ENCODE measurements at places on chromosomes 3 and 15.

DNA sequence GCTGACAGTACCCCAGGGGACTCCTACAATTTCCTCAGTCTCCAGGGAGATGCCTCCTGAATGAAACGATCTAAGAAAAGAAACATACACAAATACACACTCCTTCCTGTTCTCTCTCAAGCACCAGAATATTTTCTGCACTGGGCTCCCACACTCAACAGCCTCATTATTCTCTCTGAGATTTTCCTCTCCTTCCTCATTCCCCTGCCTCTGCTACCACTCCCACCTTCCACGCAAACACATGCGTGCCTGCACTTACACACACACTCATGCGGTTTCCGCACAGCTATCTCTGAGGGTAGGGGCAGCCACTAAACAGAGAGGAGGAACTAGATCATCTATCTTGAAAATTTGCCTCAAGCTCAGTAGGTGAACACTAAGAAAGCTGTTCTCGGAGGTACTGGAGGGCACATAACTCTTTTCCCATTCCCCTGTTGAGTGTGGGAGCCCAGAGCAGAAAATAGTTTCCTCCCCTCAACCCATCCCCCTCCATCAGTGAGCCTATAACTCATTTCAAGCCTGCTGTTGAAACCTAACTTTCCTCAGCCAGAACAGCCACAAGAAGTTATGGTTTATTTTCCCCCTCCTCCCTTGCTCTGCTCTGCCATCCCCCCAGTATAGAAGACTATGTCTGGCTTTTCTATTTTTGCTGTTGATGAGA, 30.5 kb upstream of the TIPARP start:
- no peak for DNase-seq

DNA sequence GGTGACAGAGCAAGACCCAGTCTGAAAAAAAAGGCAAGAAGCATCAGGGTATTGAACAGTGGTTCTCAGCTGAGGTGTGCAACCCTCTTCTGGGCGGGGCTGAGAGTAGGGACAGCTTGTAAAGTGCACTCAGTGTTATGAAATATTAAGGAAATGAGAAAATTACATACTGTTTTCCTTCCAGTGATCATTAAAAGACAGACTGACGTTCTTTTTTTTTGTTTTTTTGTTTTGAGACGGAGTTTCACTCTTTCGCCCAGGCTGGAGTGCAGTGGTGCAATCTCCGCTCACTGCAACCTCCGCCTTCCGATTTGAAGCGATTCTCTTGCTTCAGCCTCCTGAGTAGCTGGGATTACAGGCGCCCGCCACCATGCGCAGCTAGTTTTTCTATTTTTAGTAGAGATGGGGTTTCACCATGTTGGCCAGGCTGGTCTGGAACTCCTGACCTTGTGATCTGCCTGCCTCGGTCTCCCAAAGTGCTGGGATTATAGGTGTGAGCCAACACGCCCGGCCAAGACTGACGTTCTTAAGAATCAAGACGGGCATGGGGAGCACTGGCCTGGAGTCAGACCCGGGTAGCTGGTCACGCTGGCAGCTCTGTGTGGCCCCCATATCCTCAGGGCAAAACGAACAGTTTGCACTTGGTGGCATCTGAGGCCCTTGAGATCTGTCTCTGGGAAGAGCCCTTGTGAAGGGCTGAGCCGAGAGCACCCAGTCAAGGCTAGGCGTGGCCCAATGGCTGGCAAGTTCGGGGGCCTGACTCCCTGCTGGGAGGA, 11.4 kb downstream of the MAN2A2 start:
- no peak for DNase-seq

DNA sequence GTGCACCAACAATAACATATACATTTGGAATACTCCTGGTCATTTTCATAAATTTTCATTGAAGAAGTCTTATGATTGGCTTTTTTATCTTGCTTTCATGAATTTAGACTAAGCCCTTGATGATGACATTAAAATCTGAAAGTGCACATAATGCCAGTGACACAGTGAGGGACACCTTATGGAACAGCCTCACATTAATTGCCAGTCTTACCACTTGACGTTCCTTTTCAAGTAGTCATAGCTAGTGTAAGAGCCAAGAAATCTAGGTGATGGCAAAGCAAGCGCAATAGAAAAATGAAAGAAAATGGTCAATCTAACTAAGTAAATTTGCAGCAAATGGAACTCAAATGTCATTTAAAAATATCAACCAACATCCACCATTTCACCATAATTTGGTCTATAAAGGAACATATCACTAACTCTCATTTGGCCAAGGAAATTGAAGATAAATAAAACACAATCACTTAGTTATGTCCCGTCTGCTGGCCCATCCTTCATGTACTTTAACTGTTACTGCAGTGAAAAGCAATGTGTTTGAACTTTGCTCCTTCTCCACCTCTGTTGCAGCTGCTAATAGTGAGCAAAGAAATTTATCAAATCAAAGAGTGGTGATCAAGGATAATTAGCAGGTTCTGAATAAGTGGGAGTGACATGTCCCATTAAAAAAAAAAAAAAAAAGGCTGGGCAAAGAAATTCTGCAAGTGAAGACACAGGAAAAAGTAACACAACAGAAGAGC, 110.0 kb downstream of the TJP1 start:
- DNase-seq: no peak

GRCh38 chr15:52563501-52564060, 5.2 kb downstream of the ARPP19 start:
- DNase-seq: no peak

GRCh38 chr3:13544951-13545651, 3.8 kb upstream of the FBLN2 start:
- DNase-seq: no peak

DNA sequence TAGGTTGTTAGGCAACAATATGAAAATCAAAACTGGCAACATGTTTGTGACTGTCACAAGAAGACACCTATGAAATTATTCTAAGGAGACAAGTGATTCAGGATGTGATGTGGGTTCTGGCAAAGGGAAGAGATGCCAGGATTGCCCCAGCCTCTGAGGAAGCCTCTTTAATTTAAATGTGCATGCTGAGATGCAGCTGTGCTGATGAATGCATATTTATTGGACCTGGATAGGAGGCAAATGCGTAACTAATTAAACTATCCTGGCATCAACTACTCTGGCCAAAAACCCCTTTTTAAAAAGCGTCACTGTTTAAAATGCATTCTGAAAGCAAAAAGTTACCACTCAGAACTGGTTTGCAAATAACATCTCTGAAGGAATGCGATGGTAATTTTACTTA, 176.5 kb upstream of the DPH6 start:
- no peak for DNase-seq

- no peak for DNase-seq
Observed at GRCh38 chr3:106635271-106635670, 742.0 kb upstream of the CCDC54 start.

GRCh38 chr3:71428841-71429596, 154.5 kb downstream of the FOXP1 start:
- no peak for DNase-seq

GRCh38 chr3:87461036-87461435, 184.7 kb upstream of the POU1F1 start:
- DNase-seq: no peak

- DNase-seq: peak; percentile 41
Observed at GRCh38 chr15:48336940-48337339, 5.7 kb downstream of the DUT start.

DNA sequence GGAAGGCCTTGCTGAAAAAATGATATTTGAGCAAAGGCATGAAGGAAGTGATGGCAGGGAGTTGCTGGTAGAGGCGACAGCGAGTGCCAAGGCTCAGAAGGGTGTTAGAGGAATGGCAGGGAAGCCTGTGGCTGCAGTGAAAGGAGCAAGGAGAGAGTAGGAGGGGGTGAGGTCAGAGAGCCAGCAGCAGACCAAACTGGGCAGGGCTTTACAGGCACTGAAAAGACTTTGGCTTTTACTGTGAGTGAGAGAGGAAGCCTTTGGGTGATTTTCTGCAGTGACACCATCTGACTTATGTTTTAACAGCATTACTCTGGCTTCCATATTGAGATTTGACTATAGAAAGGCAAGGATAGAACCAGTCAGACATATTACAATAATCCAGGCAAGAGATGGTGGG, 11.4 kb downstream of the TICRR start:
- DNase-seq: no peak

DNA sequence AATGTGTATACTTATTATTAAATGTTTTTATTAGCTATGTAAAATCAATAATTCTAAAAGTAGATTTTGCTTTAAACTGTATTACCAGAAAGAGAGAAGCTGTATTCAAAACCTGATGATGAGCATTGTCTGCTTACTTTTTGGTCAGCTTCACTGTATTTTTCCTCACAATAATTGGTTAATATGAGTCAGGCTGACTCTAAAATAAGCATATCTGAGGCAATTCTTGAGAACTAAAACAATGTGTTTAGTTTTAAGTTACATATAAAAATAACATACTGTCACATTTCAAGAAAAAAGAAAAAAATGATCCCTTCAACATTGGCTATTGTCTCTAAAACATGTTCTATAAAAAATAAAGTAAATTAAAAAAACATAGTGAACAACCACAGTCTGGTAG, 66.1 kb downstream of the EPHA3 start:
- no peak for DNase-seq

DNA sequence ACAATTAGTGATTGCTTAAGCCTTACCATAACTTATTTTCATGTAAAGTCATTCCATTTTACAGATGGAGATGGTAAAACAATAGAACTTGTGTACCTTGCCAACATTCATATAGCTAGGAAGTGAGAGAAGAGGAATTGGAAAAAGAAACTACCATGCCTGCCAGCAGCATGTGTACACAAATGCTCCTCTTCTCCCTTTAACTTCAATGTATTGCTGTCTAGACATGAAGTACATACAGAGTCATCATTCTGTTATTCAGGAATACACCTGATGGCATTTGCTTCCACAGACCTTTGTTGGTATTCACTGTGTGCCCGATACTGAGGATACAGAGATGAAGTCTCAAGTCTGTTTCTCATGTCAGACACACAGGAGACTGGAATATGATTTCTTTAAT, 7.1 kb upstream of the TMEM207 start:
- no peak for DNase-seq

DNA sequence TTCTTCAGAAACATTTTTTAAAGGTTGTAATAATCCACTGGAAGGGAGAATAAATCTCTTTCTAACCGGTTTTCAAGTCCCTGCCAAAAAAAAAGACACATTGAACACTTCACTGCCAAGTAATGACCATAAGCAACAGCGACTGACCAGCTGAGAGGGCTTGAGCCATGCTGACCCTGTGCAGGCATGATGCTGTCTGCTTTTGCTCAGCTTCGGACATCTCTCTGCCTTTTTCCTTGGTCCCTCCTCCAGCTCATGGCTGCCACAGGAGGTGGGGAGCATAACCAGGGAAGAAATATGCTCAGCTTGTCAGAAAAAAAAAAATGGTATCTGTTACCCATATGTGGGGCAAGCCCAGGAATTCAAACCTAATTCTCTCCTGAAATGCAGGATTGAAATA, 1.5 kb downstream of the IGSF10 start:
- DNase-seq: no peak

- DNase-seq: peak; percentile 91
Observed at GRCh38 chr15:50354838-50355618, at the start of gene GABPB1. Gene GABPB1, minus strand, starts transcription at chr15:50355198. Its CDS starts 45,400 bp downstream, at chr15:50309798.

DNA sequence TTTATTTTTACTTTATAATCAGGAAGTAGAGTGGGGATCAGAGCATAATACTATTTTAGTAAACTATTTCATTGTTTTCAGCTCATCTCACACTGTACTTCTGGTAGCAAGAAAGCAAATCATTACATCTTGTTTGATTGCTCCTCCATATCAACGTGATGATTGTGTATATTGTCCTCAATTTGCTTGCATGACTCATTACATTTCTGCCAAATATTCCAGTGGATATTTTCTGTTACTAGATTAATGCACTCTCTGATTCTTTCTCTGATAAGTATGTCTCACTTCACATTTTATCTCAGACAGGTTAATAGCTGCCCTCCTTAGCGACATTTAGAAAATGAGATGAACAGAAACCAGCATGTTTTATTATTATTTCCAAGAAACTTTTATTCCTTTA, 1145.3 kb downstream of the OTOL1 start:
- no peak for DNase-seq

- no peak for DNase-seq
Observed at GRCh38 chr3:80994767-80995166, 766.7 kb downstream of the GBE1 start.

- DNase-seq: peak; percentile 56
Observed at GRCh38 chr3:194058189-194058571, 77.8 kb upstream of the HES1 start.

DNA sequence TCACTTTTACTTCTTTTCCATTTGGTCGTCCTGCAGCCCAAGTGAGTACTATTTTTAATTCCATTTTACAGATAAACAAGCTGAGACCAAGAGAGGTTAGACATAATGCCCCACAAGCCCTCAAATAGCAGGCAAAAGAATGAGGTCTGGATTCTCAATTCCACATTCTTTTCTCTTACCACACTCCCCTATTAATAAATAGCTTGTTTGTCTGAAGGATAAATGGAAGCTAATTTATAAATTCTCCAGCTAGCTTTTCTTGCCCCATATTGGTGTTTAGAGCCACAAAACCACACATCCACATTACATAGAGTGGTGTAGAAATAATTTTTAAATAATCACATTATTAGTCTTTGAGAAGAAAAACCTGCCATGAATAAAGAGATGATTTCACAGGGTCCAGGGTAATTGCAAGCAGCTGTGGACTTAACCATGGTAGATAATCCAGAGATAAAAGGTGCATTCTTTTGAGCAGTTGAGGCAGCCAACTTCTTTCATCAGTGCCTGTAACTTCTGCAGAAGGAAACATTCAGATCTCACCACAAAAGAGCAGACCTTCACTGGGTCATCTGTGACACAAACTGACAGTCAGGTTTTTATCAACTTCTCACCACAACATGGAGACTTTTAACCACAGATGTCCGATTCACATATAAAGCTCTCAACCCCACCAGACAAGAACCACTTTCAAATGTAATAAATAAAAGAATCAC, 313.4 kb upstream of the STT3B start:
- no peak for DNase-seq

- no peak for DNase-seq
Observed at GRCh38 chr3:152823173-152823572, 11.8 kb upstream of the P2RY1 start.

DNA sequence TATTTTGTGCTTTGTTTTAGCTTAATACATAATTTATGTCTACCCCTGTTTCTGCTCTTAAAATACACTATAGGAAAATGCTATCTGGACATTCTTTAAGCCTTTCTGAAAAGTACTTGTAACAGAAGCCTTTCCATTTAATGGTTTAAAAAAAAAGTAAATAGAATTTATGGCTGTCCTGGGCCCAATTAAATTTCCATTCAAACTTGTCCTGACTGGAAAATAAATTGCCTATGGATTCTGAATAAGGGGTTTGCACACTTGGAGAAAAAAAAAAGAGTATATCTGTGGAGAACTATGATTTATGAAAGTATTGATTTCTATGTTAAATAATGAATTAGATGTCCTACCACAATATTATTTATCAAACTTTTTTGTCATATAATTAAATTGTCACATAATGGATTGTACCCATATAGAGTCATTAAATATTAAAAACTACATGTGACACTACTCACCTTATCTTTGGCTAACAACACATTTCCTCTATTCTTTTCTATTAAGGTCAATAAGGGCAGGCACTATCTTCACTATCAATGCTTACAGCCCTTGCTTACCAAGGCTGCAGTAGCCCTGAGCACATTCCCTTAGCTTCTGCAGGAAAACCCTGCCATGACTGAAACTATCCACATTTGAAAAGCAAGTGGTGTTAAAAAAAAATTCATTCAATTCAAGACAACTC, 396.1 kb upstream of the ROBO2 start:
- DNase-seq: no peak

Measured in BE2C (cell line).